ENCODE measurements at places on chromosomes 2 and 18.

GRCh38 chr2:205902041-205902899 is 183.7 kb downstream of the INO80D start:
- DNase-seq: no peak

GRCh38 chr2:239937866-239938640 is 87.1 kb downstream of the NDUFA10 start:
- no peak for DNase-seq

GRCh38 chr2:200397785-200398184 is 91.3 kb downstream of the SPATS2L start:
- no peak for DNase-seq

- no peak for DNase-seq
These were observed 48.3 kb upstream of the NRP2 start for GRCh38 chr2:205633994-205634393.

GRCh38 chr18:60277855-60278480 is 94.6 kb downstream of the MC4R start:
- no peak for DNase-seq

GRCh38 chr18:48077291-48077690 is 146.8 kb upstream of the SMAD2 start:
- no peak for DNase-seq

- DNase-seq: no peak
These were observed 65.1 kb downstream of the MRPS9 start for GRCh38 chr2:105102963-105103421.

DNA sequence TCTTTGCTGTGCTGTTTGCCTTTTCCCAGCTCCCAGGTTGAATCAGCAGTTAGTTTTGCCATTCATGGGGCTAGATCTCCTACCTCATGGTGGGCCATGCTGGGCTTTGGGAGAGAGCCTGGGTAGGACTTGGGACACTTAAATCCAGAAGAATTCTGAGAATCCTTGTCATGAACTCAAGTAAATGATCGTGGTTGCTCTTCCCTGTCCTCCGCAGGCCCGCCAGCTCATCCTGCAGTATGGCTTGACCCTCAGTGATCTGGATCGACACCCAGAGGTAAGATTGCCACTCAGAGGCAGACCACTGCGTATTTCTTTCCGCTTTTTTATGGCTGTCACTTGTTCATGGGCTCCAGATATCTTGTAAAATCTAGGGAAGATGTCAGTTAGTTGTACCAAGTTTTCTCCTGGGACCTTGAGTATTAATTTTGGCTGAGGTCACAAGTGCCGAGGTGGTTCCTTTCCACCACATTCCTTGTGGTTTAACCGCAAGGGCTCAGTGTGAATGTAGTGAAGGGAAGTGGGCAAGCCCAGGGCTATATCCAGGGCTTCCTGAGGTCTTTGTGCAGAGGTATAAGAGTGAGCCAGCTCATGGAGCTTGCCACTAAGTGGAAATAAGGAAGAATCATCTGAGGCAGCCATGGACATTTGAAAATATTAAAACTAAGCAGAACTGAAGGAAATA is 37.7 kb downstream of the RPIA start:
- no peak for DNase-seq

DNA sequence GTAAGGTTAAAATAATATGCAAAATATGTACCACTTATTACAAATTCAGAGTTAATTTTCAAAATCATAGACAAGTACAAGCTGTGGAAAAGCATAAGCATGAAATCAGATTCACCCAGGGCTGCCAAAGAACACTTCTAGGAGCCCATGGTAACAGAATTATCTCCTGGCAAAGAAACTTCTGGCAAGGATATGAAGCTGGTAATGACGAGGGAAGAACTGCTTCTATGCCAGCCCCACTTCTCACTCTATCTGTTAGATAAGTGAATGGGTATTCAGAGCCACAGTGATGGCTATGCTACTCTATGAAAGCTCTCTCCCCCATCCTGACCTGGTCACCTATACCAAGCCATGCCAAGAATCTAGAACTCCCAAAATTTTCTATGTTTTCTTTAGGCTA is 36.9 kb upstream of the PDE1A start:
- no peak for DNase-seq

- DNase-seq: no peak
These were observed 712.8 kb downstream of the SOCS6 start for GRCh38 chr18:71001597-71001996.

GRCh38 chr2:154974041-154974440 is 275.5 kb downstream of the KCNJ3 start:
- no peak for DNase-seq

GRCh38 chr2:120791962-120792297 is 56.3 kb downstream of the GLI2 start:
- DNase-seq: no peak

GRCh38 chr18:48784656-48785055 is 166.1 kb downstream of the SMAD7 start:
- DNase-seq: no peak

DNA sequence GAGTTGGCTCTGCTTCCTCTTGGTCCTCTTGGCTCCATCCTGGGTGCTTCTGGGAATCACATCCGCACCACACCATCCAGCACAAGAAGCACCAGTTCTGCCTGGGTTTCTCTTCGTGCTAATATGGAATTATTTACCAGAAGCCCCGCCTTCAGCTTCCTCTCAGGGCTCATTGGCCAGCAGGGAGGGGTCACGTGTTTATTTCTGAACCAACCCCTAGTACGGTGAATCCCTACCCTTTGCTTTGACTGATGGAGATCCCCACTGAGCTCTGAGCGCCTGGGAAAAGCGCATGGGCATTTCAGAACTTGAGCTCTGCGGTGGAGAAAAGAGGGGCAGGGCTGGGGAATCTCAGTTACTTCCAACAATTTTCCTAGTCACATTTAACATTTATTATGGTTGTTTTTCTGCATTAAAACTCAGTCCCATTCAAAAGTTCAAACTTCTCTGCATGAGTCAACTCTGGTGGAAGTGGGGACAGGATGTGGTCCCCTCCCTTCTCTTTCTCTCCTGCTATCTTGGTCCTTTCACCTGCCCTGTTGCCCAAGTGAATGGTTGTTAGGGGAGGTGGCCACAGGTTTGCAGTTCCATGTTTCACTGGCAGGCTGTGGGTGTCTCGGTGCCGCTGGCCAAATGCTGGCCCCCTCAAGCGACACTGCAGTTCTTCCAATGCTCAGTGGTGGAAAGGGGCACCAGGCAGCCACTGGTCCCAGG is 76.4 kb upstream of the TTC39C start:
- DNase-seq: no peak

- no peak for DNase-seq
These were observed 40.3 kb upstream of the SIGLEC15 start for GRCh38 chr18:45785134-45785533.
